T47D (cell line): ENCODE measurements at places on chromosomes 5 and 9.

GRCh38 chr9:70262948-70263347 lies 4.2 kb downstream of the SMC5 start:
- DNase-seq = no peak

GRCh38 chr9:122446819-122447484 lies 30.8 kb downstream of the OR1J1 start:
- no peak for DNase-seq

DNA sequence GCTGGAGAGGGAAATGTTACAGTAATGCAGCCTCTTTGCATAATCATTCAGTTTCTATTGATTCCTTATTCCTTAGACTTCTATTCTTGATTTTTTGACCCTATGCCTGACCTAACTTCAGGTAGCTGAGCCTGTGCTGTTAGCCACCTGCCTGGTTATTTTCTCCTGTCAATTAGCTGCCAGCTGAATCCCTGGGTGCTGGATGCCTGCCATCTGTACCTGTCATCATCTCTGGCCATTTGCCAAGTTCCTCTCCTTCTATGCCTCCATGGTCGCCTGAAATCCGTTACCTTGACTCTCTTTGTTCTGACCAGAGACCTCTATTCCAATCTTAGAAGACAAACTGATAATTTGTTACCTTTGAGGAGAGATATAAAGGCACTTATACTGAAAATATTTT lies 178.3 kb downstream of the CAVIN4 start:
- no peak for DNase-seq

DNA sequence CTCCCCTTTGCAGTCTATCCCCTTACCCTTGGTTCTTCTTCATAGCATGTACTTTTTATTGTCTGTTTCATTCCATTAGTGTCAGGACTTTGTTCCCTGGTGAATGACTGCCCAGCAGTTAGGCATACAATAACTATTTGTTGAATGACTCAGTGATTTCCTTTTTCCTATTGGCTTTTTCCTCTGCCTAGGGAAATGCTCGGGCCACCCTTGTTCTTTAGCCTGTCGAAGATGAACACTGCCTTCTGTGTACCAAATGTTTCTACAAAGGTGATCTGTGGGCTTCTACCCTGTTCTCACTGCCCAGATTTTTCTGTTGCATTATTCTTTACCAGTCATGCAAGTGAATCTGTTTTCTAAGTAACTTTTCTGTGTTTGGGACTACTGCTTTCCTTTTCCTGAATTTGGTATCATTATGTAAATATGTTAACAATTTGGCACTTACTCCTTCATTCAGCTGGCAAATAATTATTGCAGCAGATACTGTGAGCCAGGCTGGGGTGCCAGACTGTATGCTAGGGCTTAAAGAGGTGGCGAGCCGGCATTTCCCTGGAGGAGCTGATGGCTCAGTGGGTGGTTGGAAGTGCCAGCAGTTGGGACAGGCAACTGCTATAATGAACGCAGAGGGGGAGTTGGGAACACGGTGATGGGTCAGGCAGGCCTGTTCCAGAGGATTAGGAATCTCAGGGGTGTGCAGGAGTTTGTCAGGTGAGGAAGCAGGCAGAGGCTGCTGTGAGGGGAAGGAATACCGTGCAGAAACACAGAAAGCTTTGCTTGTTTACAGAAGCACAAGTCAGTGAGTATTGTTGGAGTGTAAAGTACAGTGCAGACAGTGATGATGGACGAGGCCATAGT lies 30.6 kb downstream of the KDM4C start:
- peak; percentile 23 for DNase-seq

DNA sequence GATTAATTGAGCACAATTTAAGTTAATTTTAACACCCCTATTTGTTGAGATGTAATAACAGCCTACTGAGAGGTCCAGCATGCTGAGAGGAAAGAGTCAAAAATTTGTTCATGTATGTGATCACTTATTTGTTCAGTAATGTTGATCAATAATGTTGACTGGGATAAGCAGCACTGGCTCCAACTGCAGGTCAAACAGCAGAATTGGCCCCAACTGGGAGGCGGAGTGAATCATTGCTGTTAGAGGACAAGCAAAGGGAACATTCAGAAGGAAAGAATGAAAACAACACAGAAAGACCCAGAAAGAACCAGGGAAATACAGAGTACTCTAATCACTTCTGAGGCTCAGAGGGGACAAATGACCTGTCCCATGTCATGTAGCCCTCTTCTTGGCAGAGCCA lies 221.1 kb downstream of the COMMD10 start:
- no peak for DNase-seq

DNA sequence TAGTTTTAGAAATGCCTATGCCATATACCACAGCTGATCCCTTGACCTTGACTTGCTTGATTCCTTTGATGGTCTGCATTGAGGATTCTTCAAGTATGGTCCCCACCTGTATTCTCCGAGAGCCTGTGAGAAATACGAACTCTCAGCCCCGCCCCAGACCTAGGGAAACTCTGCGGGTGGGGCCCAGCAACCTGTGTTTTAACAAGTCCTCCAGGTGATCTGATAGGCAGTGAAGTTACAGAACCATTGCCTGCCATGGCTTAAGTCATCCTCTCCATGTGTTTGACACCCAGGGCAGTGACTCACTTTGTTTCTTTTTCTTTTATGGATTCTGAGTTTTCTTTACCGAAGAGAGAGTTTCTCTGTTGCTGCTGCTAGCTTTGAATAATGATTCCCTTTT lies 18.5 kb downstream of the FRMPD1 start:
- DNase-seq = no peak

GRCh38 chr9:77939149-77939668 lies 92.4 kb downstream of the GNAQ start:
- no peak for DNase-seq

- no peak for DNase-seq
These were observed 483.7 kb downstream of the BNC2 start for GRCh38 chr9:16386827-16387077.

- DNase-seq = no peak
These were observed 19.8 kb downstream of the ATP6V0E1 start for GRCh38 chr5:173003360-173003759.

- DNase-seq = no peak
These were observed 139.2 kb upstream of the LHFPL2 start for GRCh38 chr5:78787783-78788182.

GRCh38 chr9:126261584-126262356 lies 64.9 kb upstream of the MVB12B start:
- no peak for DNase-seq

DNA sequence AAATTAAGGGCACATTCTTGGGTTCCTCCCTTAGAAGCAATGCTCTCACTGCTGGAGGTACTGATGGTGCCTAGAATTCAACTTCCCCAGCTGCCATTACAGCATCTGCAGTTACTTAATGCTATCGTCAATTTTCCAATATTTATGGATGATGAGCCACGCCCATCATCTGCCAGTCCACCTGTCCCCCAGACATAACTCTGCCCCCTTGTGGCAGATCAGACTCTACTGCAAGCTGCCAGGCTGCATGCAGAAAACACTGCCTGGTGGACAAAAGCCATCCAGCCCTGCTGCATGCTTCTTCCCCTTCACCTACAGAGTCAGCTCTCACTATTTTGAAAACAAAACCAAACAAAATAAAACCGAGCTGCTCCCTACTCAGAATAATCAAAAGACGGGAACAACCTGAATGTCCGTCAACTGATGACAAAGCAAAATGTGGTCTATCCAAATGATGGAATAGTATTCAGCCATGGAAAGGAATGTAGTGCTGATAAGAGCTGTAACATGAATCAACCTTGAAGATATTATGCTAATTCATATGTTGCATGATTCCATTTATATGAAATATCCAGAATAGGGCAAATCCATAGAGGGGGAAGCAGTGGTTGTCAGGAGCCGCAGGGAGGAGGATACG lies 66.4 kb downstream of the RETREG1 start:
- peak; percentile 84 for DNase-seq

DNA sequence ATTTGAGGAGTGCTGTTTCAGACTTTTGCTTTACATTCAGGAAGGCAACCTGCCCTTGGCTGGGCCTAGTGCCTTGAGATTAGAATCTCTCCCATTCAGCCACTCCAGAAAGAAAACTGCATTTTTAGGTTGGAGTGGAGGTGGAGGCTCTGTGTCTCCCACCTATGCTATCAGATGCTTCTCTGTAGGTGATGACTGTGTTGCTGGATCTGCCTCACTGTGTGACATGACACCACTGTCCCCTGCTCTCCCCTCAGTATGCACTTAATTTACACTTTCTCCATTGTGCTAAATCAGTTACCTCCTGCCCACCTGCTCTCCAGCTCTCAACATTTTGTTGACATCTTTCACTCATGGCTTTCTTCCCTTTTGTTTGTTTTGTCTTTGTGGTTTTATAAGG lies 265.8 kb downstream of the TENT4A start:
- no peak for DNase-seq

DNA sequence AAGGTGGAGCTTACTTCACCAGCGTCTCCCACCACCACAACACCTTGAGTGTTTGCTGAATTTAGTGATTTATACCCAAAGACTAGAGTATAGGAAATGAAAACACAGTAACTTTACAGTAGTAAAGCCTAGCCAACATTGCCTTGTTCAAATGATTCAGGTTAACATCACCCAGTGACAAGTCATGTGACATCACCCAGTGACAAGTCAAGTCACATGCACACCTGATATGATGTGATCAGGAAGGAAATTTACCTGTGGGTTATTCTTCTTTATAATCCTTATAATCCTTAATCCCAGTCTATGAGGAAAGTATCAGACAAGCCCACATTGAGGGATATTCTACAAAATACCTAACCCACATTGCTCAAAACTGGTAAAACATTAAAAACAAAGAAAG lies 545.6 kb upstream of the MEF2C start:
- no peak for DNase-seq

- no peak for DNase-seq
These were observed 3.0 kb upstream of the CCNG1 start for GRCh38 chr5:163434401-163434866.

GRCh38 chr9:127926906-127927200 lies 3.7 kb downstream of the PIP5KL1 start:
- DNase-seq = no peak

DNA sequence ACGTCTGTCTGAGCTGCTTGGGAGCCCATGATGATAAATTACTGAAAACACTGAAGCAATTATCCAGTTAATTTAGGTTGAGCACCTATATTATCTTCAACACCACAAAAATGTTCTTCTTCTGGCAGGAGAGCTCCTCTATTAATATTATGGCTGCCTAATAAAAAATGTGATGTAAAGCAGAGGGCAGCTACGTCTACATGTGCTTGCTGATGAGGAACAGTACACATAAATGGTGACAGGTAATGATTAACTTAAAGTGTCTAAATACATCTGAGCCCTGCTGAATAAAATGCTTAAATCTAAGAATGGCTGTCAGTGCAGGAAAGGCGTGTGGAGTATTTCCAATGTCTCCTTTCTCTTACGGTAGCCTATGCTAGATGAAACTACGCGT lies 131.3 kb upstream of the NR3C1 start:
- DNase-seq = no peak

DNA sequence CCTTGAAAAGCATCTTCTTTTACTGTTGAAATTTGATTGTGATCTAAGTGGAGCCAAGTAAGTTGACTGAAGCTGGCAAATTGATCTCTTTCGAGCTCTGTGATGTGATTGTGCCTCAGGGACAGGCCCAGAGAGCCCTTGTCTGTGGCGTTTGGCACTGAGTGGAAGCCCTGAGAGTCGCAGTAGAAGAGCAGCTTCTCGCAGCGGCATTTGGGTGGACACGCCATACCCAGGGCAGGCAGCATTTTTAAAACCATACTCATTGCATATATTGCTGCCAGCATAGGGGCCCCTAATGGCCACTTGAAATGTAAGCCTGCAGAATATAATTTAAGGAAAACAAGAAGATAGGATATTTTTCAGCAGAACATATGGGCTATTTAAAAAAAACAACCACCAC lies 894 bp downstream of the LRRTM2 start:
- no peak for DNase-seq

DNA sequence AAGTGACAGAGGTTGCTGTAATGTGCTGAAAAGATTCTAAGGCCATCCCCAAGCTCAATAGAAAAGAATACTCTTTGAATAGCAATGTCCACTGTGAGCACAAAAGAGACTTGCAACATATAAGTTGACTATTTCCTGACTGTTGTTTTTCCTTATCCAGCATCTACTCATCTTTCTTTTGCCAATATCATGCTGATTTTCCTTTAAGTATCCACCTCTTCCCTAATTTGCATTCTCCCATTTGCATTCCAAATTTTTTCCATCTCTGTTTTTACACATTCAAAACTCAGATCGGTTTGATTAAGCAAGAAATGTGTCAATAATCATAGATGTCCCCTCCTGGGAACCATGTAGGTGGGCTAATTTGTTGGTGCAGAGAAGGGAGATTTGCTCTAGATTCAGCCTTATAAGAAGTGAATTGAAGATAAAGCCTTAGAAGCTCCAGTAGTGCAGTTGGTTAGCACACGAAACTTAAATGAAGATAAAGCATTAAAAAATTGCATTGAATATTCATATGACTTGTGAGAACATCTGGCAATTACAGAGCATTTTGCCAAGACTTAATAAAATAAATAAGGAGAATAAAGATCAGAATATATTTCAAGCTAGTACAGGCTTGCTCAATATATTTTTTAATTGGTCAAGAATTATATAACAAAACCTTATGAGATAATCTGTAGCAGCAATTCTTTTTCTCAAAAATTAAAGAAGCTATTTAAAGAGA lies 267.6 kb downstream of the TMEM167A start:
- DNase-seq = no peak

GRCh38 chr5:18395126-18396110 lies 761.2 kb downstream of the TAF11L14 start:
- DNase-seq = no peak

- DNase-seq = peak; percentile 62
These were observed 917.0 kb downstream of the CDH9 start for GRCh38 chr5:26121338-26121737.

DNA sequence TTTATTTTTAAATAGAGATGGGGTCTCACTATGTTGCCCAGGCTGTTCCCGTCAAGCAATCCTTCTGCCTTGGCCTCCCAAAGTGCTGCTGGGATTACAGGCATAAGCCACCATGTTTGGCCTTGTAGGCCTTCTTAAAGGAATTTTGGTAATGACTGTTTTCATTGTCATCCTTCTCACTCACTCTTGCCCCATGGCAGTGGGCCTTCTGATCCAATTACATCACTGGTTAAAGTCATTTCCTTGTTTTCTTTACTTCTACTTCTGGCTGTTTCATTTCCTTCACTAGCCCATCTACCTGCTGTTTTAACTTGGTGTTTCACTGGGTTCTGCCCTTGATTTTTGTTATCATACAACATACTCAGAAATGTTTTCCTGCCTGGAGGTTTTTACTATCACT lies 20.1 kb upstream of the NIM1K start:
- DNase-seq = no peak
